Thyroid gland (tissue), 4 donors: ENCODE measurements at places on chromosomes 4 and X. TPM values are rescaled to one million over a fixed set of nuclear protein-coding genes. Genes with fewer than 3 reads are reported as not detected.

Gene TCEAL5
- 2.2 TPM for total RNA-seq

Gene PF4V1
- total RNA-seq = not detected

Gene DUSP9
- total RNA-seq = not detected

Gene RUFY3
- total RNA-seq = 242 TPM

Gene NUDT11
- 1.7 TPM for total RNA-seq

Gene YIPF6
- 38.2 TPM for total RNA-seq

Gene SMC1A
- total RNA-seq = 35.0 TPM

Gene FGB
- total RNA-seq = not detected

Gene CDKL2
- total RNA-seq = 16.0 TPM

Gene PHEX
- 6.6 TPM for total RNA-seq

Gene CAPN6
- 0.13 TPM for total RNA-seq
